ENCODE measurements at places on chromosomes 5 and 9.

GRCh38 chr9:136567651-136568287 lies 21.9 kb upstream of the NOTCH1 start:
- DNase-seq, result no peak

- no peak for DNase-seq
Observed at GRCh38 chr5:74054139-74054538, 428.1 kb downstream of the ARHGEF28 start.

GRCh38 chr5:159725475-159725874 lies 190.8 kb upstream of the ADRA1B start:
- no peak for DNase-seq

- DNase-seq, result no peak
Observed at GRCh38 chr5:74277418-74277817, 363.1 kb downstream of the ENC1 start.

DNA sequence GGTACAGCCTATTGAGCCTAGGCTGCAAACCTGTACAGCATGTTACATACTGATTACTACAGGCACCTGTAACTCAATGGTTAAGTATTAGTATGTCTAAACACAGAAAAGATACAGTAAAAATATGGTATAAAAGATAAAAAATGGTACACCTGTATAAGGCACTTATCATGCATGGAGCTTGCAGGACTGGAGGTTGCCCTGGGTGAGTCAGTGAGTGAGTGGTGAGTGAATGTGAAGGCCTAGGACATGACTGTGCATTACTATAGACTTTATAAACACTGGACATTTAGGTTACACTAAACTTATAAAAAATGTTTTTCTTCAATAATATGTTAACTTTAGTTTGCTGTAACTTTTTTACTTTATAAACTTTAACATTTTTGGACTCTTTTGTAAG lies 171.3 kb downstream of the SLC28A3 start:
- no peak for DNase-seq

- DNase-seq, result no peak
Observed at GRCh38 chr5:2579126-2579525, 172.4 kb downstream of the IRX2 start.

GRCh38 chr9:10612641-10613398 lies at the start of gene PTPRD:
PTPRD (minus strand) TSS chr9:10613002.
- DNase-seq, result no peak

- no peak for DNase-seq
Observed at GRCh38 chr5:120960510-120960909, 496.4 kb downstream of the PRR16 start.

DNA sequence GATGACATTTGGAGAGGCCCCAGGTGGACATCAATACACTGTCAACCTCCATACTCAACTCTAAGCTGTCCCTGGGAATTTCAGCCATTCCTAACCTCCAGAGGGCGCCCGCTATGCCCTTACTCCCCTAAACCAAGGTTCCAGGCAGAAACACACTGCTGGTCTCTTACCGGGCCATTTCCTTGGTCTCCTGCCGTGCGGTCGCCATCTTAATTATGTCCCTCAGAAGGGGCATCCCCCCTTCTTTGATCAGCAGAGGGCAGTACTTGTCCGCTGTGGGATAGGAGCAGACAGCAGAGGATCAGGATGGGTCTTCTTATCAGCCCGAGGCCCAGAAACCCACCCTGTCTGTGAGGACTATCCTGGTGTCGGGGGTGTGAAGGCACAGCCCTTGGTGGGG lies 9.3 kb upstream of the ZDHHC12 start:
- DNase-seq, result peak; percentile 5

GRCh38 chr5:40385544-40385943 lies 294.2 kb upstream of the PTGER4 start:
- no peak for DNase-seq

DNA sequence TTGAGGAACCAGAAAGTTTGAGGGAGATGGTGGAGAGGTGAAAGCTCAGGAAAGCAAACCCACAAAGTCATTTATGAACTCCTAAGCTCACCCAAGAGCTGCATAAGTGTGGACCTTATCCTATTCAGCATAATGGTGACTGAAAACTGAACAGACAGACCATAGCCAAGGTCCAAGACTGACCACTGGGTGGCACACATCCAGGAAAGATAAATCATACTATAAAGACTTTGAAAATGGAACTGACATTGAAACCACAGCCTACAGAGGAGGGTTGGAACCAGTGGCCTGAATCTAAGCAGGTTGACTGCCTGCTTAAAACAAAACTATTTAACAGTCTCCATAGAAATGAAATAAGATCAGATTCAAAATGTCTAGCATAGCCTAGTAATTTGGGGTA lies 121.0 kb upstream of the RGS7BP start:
- DNase-seq, result no peak
